Activated CD4-positive, alpha-beta T cell treated with anti-CD3 and anti-CD28 coated beads for 4 hours (primary cell): ENCODE measurements at places on chromosomes 5 and 9.

DNA sequence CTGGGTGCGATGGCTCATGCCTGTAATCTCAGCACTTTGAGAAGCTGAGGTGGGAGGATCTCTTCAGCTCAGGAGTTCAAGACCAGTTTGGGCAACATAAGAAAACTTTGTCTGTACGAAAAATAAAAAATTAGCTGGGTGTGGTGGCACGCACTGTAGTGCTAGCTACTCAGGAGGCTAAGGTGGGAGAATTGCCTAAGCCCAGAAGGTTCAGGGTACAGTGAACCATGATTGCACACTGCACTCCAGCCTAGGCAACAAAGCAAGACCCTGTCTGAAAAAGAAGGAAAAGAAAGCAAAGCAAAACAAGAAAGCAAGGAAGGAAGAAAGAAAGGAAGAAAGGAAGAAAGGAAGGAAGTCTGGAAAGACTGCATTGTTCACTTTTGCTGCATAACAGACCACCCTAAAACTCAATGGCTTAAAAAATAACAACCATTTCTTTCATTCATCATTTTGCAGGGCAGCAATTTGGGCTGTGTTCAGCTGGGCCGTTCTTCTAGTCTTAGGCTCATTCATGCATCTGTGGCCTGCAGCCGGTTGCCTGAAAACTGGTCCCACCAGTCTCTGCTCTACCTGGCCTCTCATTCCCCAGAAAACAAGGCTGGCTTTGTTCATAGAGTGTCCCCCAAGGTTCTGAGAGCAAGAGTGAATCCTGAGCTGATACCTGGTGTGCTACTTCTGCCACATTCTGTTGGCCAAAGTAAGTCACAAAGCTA lies 82.4 kb upstream of the MIER3 start:
- no peak for DNase-seq

- DNase-seq = no peak
Measured at GRCh38 chr5:8366266-8366665, 497.3 kb downstream of the MTRR start.

DNA sequence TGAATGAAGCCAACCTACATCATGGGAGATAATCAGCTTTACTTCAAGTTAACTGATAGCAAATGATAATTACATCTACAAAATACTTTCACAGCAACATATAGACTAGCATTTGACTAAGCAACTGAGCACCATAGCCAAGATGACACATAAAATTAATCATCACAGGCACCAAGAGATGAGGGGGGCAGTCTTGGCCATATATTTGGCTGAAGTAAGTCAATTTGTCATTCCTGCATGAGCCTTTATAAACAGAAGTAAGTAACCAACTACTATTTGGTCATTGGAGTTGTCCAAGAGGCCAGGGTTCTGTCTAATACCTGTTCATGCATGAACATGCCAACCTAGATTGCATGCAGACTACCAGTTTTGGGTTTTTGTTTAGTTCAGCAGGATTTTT lies 53.6 kb downstream of the PDCD1LG2 start:
- no peak for DNase-seq

GRCh38 chr9:129880654-129881546 lies 45.6 kb downstream of the USP20 start:
- no peak for DNase-seq

DNA sequence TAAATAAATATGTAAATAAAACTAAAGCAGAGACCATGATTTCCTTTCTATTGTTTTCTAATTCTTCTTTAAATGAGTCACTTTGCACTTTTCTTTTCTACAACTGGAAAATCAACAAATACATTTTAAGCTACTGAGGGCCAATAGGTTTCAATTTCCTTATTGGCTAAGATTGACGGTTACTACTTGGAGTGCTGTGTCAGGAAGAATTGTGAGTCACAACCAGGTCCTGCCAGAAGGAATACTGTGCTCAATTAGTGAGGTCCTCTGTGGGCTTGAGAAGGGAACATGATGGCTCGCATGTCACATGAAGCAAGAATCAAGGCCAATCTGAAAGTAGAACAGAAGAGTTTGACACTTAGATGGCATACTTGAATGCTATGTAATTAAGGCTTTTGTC lies 110.8 kb downstream of the HMHB1 start:
- no peak for DNase-seq

GRCh38 chr5:131316026-131316425 lies 52.2 kb downstream of the CDC42SE2 start:
- no peak for DNase-seq

- no peak for DNase-seq
Measured at GRCh38 chr5:134581241-134581981, 51.2 kb downstream of the SAR1B start.
